Left ventricle myocardium inferior (tissue), 1 donor: ENCODE measurements at places on chromosomes 11 and 22. TPM values are rescaled to one million over a fixed set of nuclear protein-coding genes. Genes with fewer than 3 reads are reported as not detected.

DNA sequence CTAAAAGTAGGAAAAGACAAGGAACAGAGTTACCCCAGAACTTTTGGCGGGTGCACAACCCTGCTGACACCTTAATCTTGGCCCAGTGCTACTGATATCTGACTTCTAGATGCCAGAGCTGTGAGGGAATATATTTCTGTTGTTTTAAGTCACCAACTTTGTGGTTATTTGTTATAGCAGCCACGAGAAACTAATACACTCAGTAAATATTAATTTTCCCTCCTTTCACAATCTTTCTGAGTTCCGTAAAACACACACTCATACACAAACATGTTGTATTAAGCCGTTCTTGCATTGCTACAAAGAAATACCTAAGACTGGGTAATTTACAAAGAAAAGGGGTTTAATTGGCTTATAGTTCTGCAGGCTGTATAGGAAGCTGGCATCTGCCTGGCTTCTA, 16.1 kb upstream of the ZDHHC13 start:
- H3K27ac ChIP-seq, result no peak overlapping the region
- DNase-seq, result no peak
- peaks cover 15% of the 10 kb centered on the region for H3K27me3 ChIP-seq
- H3K4me3 ChIP-seq, result no peak overlapping the region

- peaks cover 49% of the 10 kb centered on the region for H3K36me3 ChIP-seq
- peaks cover 7% of the 10 kb centered on the region for H3K4me1 ChIP-seq
- no peak overlapping the region for H3K4me3 ChIP-seq
- H3K27ac ChIP-seq, result no peak overlapping the region
Measured at GRCh38 chr11:72305891-72306585, 62.1 kb upstream of the PHOX2A start.

DNA sequence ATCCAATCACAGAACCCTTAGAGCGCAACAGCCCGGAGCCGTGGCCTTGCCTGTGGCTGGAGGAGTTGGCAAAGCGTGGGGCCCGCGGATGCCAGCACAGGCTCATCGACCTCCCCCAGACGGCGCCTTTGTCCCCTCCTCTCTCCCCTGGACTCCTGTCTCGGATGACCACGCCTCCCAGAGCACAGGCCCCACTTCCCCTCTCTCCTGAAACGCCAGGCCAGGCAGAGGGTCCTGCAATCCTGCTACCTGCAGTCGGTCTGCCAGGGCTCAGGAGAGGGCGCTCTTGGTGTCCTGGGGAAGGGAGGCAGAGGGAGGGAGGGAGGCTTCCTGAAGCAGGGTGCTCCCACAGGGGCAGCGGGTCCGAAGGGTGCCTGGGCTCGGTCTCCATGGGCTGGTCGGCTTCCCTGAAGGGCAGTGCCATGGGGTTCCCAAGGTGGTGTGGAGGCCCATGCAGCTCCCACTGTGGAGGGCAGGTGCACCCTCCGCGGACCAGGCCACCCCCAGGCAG, 16.6 kb upstream of the TTLL12 start:
- no peak overlapping the region for H3K27ac ChIP-seq
- no peaks in the 10 kb centered on the region for H3K36me3 ChIP-seq
- no peak overlapping the region for H3K4me3 ChIP-seq
- H3K27me3 ChIP-seq, result peaks cover 18% of the 10 kb centered on the region
- no peak for DNase-seq
- peaks cover 5% of the 10 kb centered on the region for H3K4me1 ChIP-seq

GRCh38 chr11:18368221-18368620, 26.1 kb upstream of the LDHA start:
- peaks cover 47% of the 10 kb centered on the region for H3K36me3 ChIP-seq
- H3K27me3 ChIP-seq, result no peaks in the 10 kb centered on the region
- no peak overlapping the region for H3K27ac ChIP-seq
- no peak for DNase-seq
- no peak overlapping the region for H3K4me3 ChIP-seq

Gene VSIG2
- total RNA-seq, result 1.2 TPM

- H3K36me3 ChIP-seq, result peaks cover 8% of the 10 kb centered on the region
- peaks cover 50% of the 10 kb centered on the region for H3K4me1 ChIP-seq
- no peak overlapping the region for H3K27ac ChIP-seq
- no peak for DNase-seq
- no peak overlapping the region for H3K4me3 ChIP-seq
- H3K27me3 ChIP-seq, result no peaks in the 10 kb centered on the region
Measured at GRCh38 chr22:38861170-38861876, 10.7 kb downstream of the CBX6 start.
